ENCODE measurements at places on chromosomes 4 and X.

GRCh38 chr4:142547974-142548373 lies 298.1 kb downstream of the INPP4B start:
- no peak for DNase-seq

DNA sequence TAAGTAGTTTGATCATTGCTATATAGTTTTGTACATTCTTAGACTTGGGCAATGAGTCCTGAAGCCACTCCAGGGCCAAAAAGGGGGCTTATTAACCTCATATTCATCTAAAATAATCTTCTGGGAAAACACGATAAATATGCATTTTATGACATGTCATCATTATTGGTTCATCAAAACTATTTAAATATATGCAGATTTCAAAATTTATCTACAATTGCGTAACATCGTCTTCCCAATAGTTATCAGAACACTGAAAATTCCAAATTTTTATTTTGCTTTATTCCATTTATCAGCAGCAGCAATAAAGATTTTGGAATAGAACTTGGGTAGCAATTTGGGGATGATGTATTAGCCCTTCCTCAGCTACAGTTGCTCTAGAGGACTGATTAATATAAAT lies 550.0 kb downstream of the IQCM start:
- DNase-seq, result no peak

- no peak for DNase-seq
These were observed 11.8 kb downstream of the DGKQ start for GRCh38 chr4:961351-962230.

DNA sequence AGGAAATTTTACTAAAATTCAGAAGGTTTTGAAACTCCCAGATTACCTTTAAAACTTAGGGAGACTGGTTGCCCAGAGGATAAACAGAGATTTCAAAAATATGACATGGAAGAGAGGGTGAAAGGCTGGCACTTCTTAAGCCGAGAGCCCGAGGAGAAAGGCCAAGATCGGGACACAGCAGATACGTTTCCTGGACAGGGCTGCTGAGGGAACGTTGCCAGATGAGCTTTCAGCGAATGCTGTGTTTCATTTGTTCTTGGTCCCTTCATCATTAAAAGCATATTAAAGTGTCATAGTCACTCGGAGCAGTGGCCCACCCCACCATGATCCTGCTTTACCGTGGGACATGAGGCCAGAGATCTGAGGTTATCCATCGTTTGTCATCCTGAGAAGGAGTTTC lies 37.9 kb upstream of the STOX2 start:
- DNase-seq, result no peak

DNA sequence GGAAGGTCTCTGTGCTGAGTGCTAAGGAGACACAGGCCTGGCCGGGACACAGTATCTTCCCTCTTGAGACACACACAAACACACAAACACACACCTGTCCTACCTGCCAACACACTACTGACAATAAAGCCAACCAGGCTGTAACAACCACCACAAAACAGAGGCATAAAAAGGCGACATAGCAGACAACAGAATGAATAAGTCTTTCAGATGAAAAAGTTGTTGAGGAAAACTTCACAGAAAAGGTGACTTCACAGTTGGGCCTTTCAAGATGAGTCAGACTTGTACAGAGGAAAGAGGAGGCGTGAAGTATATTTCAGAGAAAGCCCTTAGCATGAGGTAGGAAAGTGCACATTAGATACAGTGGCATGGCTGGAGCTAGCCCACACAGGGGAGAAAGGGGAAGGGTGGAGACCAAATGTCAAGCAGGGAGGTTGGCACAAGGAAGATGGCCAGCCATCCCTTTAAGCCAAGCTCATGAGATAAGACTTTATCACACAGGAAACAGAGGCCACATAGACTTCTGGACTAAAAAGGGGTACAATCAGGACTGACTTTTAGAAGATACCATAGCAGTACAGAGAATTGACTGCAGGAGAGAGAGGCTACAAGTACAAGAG lies 54.0 kb downstream of the SLC9A7 start:
- no peak for DNase-seq

- DNase-seq, result peak; percentile 65
These were observed 8.6 kb upstream of the ZNF157 start for GRCh38 chrX:47361538-47362511.

- DNase-seq, result no peak
These were observed 951.5 kb upstream of the SLIT2 start for GRCh38 chr4:19300213-19300612.
